Omental fat pad (tissue), 4 donors: ENCODE measurements at places on chromosomes 12 and 14. TPM values are rescaled to one million over a fixed set of nuclear protein-coding genes. Genes with fewer than 3 reads are reported as not detected.

DNA sequence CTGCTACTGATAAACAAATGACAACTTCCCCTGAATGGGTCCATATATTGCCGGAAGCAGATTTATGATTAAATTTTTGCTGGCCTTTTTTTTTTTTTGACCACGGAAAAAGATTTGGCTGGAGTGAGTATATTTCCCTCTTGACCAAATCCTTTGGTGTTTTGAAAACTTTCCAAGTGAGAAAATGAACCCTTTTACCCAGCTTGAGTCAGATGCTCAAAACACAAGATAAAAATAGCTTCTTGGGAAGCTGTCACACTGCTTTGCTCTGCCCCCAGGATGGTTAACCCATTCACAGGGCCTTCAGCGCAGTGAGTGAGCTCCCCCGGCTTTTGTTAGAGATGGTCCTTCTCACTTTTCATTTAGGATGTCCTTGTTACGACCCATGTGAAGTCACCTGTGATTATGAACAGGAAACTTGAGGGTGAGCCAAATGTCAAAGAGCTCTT lies 224.3 kb downstream of the PELI2 start:
- no peak for DNase-seq

- DNase-seq, result no peak
Measured at GRCh38 chr12:41103614-41104013, 84.5 kb upstream of the PDZRN4 start.

- DNase-seq, result no peak
Measured at GRCh38 chr12:8069582-8069981, 3.4 kb upstream of the C3AR1 start.

- DNase-seq, result no peak
Measured at GRCh38 chr14:56367416-56367815, 212.2 kb upstream of the TMEM260 start.

- DNase-seq, result no peak
Measured at GRCh38 chr12:41905073-41905758, 239.5 kb downstream of the GXYLT1 start.

GRCh38 chr14:99590746-99591555 lies 13.1 kb downstream of the CCDC85C start:
- DNase-seq, result no peak

The PLCZ1 gene
- total RNA-seq, result not detected

The SLIRP gene
- 140 TPM for total RNA-seq
